ENCODE measurements at places on chromosomes 12 and 14.

- DNase-seq = peak; percentile 45
Observed at GRCh38 chr14:94697773-94698556, 71.9 kb downstream of the GSC start.

DNA sequence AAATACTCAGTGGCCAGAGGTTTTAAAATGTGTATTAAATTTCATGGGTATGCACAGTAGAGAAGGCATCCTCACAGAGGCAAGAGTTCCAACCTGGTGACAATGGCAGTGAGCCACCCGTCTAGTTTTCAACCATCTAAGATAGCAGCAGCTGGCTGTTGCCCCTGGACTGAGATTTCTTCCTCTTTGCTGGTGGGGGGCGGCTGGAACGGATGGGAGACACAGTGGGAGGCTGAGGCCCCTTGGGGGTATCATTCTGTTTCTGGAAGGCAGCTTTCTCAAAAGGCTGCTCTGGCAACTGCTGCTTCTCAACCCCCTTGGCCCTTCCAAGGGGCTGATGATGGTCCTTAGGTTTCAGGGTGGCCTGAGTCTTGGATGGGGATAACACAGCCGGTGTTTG, 1.0 kb upstream of the IFFO1 start:
- peak; percentile 54 for DNase-seq

DNA sequence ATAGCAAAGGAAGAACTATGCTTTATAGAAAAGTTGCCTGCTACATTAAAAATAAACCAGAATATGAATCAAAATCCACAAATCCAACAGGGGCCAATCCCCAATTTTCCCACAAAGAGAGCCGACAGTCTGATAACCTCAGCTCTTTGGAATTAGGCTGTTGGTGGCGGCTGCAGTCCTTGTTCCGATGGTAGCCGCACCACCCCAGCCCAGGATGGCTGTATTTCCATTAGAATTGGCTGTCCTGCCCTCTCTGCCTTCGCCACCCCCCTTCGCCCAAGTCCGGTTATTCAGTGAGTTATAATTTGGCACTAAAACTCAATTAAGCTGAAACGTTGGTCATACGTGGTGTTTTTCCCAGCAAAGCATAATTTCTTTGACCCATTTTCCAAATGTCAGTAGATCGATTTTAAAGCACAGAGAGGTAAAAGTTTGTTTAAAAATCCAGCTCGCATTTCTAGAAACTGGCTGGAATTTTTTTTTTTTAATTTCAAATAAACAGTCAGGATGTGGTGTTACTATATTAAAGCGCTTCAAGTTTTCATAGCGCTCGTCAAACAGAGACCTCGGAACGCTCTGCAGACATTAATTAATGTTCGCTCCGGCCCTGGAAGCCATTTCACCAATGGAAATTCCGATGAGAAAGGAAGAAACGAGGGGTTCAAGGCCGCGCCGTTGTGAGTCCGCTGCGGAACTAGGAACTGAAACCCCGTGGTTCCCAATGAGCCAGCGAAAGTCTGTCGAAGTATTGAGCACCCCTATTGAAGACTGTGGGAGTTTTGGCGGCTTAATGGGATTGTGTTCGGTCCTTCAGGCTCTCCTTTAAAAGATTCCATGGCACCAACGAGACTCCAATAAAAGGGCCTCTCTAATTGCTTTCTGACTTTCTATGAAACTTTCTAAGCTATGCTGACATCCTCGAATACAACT, 104.8 kb upstream of the DIO3 start:
- DNase-seq = no peak

- DNase-seq = no peak
Observed at GRCh38 chr14:99192830-99193229, 79.2 kb downstream of the BCL11B start.

- DNase-seq = no peak
Observed at GRCh38 chr14:34180434-34180833, 229.6 kb upstream of the EGLN3 start.

DNA sequence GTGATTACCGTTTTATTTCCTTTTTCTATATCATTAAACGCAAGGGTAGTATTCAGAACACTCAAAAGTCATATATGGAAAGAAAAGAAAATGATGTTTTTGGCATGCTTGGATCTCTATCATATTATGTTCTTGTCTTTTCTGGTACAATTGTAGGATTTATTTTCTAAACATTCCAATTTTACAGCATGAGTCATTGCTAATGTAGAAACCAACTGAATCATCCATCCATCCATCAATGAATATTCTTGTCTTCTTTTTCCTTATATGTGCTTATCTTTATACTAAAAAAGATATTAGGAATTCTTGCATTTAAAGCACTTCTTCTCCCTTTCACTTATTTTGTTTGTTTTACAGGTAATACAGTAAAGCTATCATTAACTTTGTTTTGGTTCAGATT, 20.4 kb upstream of the AMIGO2 start:
- DNase-seq = no peak

GRCh38 chr12:27931390-27931789, 41.1 kb downstream of the PTHLH start:
- DNase-seq = no peak

DNA sequence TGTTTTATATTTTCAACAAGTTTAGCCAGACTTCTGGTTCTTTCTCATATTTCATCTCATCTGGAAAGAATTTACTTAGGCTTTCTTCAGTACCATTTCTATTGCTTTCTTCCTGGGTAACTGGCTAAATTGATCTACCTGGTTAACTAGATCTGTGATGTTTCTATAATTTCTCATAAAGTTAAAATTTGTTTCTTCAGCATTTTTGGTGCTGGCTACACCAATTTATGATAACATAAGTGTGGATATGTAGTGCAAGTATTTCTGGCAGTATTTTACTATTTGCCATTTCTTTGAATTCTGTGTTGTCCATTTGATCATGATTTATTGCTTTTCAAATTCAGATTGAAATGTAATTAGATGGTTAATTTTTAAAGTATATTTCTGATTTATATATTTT, 25.9 kb downstream of the ARHGAP5 start:
- no peak for DNase-seq

DNA sequence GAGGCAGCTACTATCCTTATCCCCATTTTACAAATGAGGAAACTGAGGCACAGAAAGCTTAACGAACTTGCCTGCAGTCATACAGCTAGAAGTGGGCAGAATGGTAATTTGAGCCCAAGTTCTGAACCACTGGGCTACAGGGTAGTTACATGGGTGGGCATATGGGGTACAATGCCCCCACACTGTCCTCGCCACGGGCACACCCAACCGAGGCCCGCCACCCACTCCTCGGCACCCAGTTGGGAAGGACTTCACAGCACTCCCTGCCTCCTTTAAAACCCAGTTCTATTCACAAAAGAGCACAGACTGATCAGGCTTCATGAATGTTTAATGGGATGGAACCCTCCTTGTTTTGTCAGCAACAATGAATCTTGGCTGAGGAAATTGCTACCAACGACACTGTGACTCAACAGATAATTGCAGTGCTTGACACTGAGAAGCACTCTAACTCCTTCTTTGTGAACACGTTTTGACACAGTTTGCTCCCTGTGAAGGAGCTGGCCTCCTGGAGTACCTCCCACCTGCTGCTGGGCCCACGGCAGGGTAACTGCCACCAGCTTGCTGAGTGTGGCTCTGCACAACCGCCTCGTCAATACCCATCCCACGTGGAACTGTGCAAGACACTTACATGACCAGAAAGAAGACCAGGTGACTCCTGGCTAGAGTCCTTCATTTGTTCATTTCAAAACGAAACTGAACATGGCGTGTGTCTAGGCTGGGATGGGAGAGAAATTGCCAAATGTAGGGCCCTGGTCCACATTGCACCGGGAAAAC, 63.5 kb downstream of the CLMN start:
- no peak for DNase-seq

GRCh38 chr12:19778797-19779196, 339.5 kb downstream of the AEBP2 start:
- DNase-seq = no peak

DNA sequence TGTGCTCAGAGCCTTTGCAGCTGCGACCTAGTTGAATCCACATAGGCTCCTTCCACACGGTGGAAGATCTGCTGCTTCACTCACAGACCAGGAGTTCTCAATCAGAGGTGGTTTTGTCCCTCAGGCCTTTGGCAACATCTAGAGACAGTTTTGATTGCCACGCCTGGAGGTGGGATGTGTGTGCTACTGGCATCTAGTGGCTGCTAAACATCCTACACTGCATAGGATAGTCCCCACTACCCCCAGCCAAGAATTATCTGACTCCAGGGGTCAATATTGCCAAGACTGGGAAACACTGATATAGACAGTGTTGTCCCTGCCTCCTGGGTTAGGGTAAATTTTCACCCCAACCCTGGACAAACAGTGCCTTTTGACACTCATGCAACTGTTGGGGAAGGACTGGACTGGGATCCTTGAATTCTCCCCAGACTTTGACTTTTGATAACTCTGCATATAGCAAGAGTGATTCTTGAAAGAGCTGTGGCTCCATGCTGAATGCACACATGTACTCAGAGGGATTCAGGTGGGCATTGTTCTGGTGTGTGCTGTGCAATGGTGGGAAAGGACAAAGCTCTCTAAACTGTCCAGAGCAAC, 39.8 kb downstream of the BAZ2A start:
- DNase-seq = no peak

GRCh38 chr12:102757154-102757881, 159.7 kb downstream of the PAH start:
- peak; percentile 33 for DNase-seq
